Left ventricle myocardium superior (tissue), 1 donor: ENCODE measurements at places on chromosomes 1 and 21. TPM values are rescaled to one million over a fixed set of nuclear protein-coding genes. Genes with fewer than 3 reads are reported as not detected.

C21orf58 gene
- 1.2 TPM for total RNA-seq

GRCh38 chr1:15206418-15207030, 40.5 kb upstream of the FHAD1 start:
- no peak for DNase-seq

PKN2 gene
- 32.7 TPM for total RNA-seq

SLC35F3 gene
- total RNA-seq = not detected

SYF2 gene
- total RNA-seq = 40.8 TPM

- DNase-seq = no peak
Measured at GRCh38 chr1:65527707-65528503, 107.4 kb downstream of the LEPR start.

DNA sequence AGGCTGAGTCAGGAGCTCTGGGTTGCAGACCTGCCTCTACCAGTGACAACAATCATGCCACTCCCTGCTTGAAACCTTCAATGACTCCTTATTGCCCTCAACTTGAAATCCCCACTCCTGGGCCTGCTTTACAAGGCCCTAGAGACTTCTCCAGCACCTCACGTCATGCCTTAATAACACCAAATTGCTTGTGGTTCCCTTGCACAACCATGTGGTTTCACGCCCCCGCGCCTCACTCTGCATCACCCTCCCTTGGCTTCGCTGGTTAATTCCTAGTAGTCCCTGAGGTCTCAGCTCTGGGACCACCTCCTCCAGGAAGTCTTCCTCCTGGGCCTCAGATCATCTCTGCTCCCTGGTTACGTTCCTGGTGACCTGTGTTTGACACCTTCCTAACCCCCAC, 33.0 kb downstream of the EPHA2 start:
- peak; percentile 25 for DNase-seq

GRCh38 chr1:44208226-44208625, 5.0 kb upstream of the DMAP1 start:
- no peak for DNase-seq

GRCh38 chr1:172399756-172400721, 20.4 kb upstream of the C1orf105 start:
- DNase-seq = no peak

GRCh38 chr1:15886611-15887167, 39.2 kb downstream of the SPEN start:
- no peak for DNase-seq

DNA sequence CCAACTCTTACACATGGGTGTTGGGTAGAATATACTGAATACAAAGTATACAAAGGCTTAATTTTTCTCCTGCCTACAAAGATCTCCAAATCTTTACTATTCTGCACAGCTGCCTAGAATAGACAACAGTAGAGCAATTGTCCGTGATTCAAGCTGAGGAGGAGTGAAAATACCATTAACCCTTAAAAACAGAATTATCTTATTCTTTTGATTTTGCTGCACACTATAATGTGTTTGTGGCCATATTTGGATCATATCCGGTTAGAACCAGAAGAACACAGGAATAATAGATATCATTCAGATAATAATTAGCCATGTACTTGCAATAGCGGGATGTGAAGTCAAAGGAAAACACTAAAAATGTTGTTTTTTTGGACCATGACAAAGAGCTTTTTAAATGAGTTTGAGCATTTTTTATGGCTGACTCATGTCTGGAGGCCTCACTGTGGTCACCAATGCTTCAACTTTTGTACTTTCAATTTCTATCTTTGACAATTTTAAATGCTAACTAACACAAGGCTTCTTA, 197.6 kb upstream of the FOXD3 start:
- no peak for DNase-seq

DNA sequence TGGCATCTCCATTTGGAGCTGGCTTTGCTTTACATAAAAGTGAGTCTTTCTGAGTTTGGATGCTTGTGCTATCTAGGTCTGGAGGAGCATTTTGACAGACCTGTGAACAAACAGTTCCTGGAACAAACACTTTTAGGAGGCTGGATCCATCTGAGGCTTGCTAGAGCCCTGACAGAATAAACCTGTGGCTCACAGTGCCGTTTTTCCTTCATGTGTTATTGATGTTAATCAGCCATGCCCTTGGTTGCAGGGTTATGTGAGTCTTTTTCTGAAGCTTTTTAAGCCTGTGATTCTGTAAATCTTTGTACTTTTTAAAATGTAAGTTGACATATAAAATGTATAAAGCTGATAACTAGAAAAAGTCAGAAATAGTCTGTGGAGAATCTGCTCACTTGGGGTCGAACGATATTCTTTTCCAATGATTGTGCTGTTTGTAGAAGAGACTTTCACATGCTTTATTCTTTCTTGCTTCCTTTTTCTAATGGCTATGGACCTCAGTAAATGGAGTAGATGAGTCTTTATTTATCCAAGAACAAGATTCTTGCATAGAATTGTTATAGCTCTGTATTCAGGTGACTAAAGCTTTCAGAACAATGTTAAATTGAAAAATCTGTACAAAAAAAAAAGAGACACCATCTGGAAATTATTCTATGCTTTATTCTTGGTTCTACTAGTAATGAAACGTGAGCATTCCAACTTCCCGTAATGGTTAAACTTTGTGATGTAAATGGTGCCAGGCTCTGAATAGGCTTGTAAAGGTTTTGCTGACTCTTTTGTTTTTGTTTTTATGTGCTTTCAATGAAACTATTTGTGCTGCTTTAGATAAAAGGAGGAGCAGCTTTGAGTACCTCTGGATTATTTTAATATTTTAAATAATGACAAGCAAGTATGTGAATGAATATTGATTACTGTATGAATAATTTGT, 53.7 kb downstream of the CACHD1 start:
- no peak for DNase-seq

USH2A gene
- total RNA-seq = 2.3 TPM

DNA sequence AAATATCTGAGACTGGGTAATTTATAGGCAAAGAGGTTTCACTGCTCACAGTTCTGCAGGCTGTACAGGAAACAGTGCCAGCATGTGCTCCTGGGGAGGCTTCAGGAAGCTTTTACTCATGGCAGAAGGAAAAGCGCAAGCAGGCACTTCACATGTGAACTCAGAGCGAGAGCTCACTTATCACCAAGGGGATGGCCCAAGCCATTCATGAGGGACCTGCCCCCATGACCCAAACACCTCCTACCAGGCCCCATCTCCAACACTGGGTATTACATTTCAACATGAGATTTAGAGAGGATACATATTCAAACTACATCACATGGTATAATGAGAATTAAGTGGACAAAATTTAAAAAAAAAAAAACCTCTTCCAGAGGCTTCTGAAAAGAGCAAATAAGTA, 13.7 kb downstream of the WASF2 start:
- DNase-seq = no peak

DNA sequence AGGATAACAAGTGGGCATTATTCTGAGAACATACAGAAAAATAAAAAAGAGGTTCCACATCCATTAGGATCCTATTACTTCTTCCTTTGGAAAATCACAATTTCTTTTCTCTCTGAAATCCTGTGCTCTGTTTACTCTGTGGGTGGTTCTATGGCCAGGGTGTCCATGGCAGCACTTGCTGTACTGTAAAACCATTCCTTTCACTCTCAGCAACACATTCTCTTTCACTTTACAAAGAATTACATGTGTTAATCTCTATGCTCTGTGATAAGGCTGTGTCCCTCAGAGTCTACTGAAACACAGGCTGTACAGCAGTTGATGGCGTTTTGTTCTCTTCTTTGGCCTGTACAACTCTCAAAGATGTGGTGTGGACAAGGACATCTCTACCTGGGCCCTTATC, 524.1 kb downstream of the PTBP2 start:
- DNase-seq = no peak

GRCh38 chr1:40663324-40664166, 1.9 kb downstream of the RIMS3 start:
- DNase-seq = no peak

DNA sequence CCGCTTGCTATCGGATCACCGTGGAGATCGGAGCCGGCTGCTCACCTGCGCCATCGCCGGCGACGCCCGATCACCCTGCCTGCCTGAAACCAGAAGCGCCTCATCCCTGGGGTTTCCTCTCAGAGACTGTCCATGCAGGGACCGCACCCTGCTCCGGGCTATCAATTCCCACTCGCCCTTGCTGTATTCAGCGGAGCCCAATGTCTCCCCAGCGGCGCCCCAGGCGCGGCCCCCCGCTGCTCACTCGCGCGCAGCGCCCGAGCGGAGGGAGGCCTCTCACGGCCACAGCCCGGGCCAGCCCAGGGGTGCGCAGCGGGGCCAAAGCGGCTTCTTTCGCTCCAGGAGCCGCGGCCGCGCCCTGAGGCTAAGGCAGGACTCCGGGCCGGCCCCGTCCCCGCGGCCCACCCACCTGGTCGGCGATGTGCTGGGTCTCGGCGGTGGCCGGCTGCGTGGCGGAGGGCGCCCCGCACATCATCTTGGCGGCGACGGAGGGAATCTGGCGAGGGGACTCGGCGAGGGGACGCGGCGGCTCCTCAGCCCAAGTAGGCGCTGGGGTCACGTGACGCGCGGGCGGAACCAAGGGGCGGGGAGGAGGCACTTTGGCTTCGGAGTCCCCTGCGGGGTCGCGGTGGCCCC, at the start of gene CSTB:
Gene CSTB (minus strand): TSS at position 514 of the 636 bp plus-strand sequence. CDS start 39 bp downstream, at position 475.
- peak; percentile 92 for DNase-seq

- no peak for DNase-seq
Measured at GRCh38 chr1:247172996-247173395, 1.2 kb upstream of the ZNF124 start.

DNA sequence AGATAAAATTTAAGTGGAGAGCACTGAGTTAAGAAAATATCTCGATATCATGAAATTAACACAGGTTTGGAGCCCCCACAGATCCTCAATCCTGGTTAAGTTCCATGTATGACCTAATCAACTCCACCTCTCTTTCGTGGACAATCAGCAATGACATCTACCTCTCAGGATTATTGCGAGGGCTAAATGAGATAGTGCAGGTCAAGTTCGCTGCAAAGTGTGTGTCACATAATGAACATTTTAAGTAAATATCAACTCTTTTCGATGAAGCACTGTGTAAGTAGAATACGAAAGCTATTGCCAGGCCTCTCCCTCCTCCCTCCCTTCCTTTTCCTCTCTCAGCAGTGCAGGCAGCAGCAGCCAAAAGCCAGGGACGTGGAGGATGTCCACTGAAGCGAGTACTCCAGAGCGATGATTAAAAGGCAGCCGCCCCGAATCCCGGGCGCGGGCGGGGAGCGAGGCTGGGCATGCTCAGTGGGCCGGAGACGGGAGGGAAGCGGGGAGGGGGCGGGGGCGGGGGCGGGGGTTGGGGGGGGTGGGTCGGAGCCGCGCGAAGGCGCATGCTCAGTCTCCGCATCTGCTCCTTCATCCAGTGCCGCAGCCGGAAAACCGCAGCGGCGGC, at the start of gene CAMSAP2:
Gene CAMSAP2 (plus strand): TSS at position 567 of the 622 bp plus-strand sequence. CDS start 935 bp downstream, outside the sequence.
- DNase-seq = peak; percentile 94

NBPF10 gene
- total RNA-seq = 0.72 TPM

DNA sequence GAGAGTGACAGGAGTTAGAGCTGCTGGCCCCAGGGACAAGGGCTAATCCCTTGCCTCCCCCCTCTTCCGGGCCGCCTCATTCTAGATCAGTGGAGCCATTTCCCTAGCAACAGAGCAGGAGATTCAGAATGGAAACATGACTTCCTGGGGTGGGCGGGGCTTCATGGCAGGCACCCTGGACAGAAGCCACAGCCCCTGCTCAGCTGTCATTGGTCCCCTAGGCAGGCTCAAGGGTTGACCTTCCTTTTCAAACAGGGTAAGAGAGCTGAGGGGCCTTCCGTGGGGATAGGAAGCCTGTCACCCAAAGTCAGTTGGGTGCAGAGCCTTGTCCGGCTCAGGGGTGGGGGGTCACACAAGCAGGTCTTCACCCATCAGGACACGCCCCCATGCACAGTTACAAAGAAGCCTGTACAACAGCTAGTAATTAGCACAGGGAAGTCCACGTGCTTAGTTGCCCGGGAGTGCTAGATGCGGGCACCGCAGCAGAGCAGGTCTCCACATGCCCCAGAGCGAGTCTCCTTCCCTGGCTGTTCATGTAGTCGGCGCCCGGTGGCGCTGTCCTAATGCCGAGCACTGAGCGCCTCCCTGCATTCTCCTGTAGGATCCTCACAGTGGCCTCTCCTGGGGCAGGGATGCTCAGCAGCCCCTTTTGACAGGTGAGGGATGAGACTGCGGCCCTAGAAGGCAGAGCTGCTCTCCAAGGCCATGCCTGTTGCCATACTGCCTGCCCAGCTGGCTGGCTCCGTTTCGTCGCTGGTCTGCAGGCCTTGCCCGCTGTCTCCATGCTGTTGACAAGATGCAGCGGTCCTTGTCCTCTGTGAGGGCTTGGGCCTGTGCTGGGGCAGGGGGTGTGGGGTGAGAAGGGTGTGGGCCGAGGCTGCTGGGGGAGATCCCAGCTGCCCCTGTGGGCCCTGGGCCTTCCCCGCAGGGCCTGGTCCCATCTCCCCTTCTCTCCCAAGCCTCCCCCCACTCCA, 5.1 kb downstream of the TMEM201 start:
- peak; percentile 81 for DNase-seq

GRCh38 chr1:31651089-31651420, 6.4 kb upstream of the PEF1 start:
- no peak for DNase-seq

GRCh38 chr1:213070406-213070805, 19.4 kb downstream of the RPS6KC1 start:
- no peak for DNase-seq

DNA sequence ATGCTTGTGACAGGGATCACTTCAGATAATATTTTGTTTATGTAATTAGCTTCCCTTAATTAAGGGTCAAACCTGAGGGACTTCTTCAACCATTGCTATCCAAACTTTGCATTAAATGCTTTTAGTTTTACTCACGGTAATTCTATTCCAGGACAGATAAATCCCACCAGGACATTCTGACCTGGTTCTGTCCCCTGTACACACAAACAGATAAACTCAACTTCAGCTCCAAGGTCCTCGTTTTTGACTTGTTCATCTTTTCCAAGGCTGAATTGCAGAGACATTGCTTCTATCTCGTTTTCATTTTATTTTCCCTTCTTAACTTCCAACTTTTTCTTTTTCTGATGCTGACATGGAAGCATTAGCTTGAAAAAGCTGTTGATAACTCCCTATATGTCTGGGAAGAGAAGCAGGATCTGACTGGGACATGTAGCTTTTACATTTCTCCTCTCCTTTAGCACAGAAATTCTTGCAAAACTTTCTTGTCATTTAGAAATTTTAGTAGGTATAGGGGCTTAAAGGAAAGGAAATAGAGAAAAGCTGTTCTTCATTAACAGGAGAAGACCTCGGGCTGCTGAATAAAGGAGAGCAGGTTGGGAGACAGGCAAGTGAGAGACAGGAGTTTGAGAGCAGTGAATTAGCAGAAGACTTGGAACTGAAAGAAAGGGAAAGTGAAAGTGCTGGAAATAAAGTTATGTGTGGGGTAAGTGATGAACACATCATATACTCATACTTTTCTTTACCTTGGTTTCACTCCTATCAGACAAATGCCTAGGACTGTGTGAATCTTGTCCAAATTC, 231.7 kb upstream of the B3GALT2 start:
- DNase-seq = no peak

DNA sequence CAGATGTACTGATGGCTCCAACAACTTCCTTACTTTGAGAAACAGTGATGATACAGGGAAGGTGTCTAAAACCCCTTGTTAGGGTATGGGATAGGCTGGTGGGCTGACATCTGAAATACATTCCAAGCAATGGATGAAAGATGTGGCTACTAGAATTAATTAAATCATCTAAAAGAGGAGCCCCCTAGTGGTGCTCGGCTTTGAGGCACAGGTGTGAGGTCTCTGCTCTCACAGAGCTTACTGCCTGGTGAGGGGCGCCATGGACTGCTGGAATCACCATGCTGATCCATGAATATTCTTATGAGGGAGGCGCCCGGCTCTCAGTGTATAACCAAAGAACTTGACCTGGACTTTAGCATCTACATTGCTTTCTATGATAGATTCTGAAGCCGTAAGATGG, 48.5 kb downstream of the GNG4 start:
- no peak for DNase-seq

FLG2 gene
- total RNA-seq = not detected
